CD4-positive, alpha-beta T cell treated with Interleukin-4 for 4 hours (primary cell): ENCODE measurements at places on chromosomes 6 and 20.

DNA sequence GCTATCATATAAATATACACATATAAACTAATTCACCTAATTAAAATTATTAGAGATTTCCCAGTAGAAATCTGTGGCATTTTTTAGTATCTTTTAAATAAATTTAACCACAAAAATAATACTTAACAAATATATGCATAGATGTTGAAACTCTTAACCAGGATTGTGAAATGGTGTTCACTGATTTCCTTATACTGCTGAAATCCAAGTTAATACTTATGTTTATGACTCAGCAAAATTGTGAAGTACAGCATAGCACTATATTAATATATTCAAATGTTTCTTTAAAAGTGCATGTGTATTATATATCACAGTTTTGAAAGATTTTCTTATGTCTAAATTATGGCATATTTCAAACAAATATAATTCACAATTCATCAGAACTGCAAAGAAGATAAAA is 328.2 kb upstream of the MANEA start:
- DNase-seq: no peak

DNA sequence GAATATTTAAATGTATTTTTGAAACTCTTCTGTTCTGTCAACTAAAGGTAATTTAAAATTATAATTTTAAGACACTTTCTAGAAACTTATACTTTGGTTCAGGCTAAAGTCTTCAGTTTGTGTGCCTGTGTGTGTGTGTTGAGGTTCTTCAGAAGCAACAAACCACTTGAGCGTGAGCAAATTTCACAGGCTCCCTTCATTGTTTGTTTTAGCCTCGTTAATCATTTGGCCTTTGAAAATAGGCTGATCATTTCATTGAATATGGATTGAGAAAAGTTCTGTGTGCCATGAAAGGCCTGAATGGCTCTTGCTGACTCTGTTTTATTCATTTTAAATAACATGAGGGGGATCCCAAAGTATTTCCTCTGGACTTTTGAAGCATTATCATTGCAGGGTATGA is 420.1 kb downstream of the CDKAL1 start:
- no peak for DNase-seq

- no peak for DNase-seq
These were observed 86.5 kb upstream of the SCP2D1 start for GRCh38 chr20:18727032-18727508.

GRCh38 chr20:1952737-1953530 is 40.9 kb downstream of the PDYN start:
- no peak for DNase-seq

GRCh38 chr6:147561726-147562125 is 53.2 kb downstream of the SAMD5 start:
- no peak for DNase-seq

DNA sequence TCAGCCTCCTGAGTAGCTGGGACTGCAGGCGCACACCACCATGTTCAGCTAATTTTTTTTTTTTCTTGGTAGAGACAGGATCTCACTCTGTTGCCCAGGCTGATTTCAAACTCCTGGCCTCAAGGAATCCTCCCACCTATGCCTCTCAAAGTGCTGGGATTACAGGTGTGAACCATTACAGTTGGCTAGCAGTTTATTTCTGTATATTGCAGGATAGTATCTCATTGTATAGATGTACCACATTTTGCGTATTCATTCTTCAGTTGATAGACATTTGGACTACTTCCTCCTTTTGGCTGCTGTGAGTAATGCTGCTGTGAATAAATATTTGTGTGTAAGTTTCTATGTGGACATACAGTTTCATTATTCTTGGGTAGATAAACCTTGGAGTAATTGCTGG is 32.9 kb downstream of the ASXL1 start:
- DNase-seq: no peak

DNA sequence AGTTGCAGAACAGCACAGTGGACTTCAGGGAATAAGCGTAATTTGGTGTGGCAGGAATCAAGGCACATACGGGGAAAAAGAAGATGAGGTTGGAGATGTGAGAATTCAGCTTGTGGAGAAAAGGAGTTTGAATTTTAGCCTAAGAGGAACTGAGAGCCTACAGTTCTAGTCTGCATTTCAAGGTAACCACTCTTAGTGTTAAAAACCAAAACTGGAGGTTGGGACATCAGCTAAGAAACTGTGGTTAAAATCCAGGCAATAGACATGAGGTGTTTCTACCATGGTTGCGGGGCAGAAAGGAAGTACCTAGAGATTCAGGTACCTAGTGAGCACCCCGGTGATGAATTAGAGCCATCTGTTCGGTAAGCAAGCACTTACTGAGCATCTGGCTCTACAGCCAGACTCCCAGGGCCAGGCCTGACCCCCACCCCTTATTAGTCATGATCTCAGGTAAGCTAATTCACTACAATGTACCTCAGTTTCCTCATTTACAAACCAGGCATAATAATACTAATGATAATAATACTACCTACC is 44.4 kb downstream of the FAXC start:
- DNase-seq: no peak

GRCh38 chr6:28696682-28697081 is 171.0 kb downstream of the GPX5 start:
- no peak for DNase-seq

DNA sequence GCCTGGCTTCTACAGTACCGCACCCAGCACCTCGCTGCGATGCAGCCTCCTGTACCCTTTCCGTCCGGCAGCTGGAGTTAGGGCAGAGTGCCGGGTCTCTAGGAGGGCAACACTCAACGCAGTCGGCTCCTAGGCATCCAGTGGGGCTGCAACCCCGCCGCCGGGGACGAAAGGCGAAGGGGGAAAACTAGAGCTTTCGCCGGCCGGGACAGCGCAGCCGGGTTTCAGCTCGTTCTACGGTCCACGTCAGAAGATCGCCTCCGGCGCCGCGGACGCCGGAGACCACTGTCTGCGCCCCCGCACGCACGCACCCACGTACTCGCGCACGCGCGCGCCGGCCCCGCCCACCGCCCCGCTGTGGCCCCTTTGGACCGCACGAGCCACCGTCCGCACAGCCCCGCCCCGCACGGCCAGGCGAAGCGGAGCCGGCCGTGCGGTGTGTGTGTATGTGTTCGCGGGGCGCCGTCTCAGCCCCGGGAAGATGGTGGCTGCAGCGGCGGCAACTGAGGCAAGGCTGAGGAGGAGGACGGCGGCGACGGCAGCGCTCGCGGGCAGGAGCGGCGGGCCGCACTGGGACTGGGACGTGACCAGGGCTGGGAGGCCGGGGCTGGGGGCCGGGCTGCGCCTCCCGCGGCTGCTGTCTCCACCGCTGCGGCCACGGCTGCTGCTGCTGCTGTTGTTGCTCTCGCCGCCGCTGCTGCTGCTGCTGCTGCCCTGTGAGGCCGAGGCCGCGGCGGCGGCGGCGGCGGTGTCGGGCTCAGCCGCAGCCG is at the start of gene ATRN:
Gene ATRN (plus strand): TSS at position 392 of the 770 bp plus-strand sequence. CDS start 90 bp downstream, at position 482.
- DNase-seq: peak; percentile 88

DNA sequence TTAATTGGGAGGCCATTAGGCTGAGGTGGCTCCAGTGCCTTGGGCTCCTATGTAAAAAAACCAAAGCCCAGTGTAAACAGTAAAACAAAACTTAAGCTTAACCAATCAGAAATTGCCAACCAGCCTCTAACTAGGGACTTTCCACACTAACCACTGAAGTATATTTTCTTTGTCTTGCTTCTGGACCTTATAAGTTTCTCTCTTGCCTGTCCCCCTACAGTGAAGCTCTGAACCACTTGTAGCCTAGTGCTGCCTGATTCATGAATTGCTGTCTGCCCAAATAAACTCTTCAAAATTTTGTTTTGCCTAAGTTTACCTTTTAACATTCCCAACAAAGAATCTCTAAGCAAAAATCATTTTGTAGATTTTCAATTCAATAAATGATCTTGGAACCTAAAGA is 28.2 kb downstream of the POPDC3 start:
- no peak for DNase-seq

GRCh38 chr6:143594647-143595046 is 83.1 kb upstream of the PHACTR2 start:
- peak; percentile 25 for DNase-seq

GRCh38 chr20:9440892-9441291 is 73.5 kb upstream of the LAMP5 start:
- no peak for DNase-seq

GRCh38 chr6:147040121-147040910 is 163.9 kb upstream of the STXBP5 start:
- DNase-seq: no peak

GRCh38 chr20:2178318-2179232 is 76.9 kb downstream of the STK35 start:
- DNase-seq: no peak

GRCh38 chr20:53330601-53331140 is 263.0 kb downstream of the ZNF217 start:
- DNase-seq: no peak
